ENCODE measurements at places on chromosomes 12 and 14.

DNA sequence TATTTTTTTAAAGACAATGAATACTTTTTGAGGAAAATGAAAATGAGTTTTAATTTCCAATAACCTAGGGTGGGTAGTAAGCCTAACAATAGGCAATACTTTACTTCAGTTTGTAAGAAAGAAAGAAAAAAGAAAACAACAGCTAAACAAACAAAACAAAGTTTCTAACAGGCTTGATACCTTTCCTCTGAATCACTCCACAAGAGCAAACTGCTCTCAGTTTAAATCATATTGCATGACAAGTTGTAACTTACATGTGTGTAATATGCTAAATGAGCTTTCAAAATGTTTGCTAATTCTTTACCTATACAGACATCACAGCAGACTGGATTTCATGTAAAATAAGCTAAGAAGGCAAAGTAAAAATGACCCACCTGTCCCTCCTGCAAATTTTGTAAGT, 6.7 kb upstream of the LMO3 start:
- DNase-seq, result no peak

DNA sequence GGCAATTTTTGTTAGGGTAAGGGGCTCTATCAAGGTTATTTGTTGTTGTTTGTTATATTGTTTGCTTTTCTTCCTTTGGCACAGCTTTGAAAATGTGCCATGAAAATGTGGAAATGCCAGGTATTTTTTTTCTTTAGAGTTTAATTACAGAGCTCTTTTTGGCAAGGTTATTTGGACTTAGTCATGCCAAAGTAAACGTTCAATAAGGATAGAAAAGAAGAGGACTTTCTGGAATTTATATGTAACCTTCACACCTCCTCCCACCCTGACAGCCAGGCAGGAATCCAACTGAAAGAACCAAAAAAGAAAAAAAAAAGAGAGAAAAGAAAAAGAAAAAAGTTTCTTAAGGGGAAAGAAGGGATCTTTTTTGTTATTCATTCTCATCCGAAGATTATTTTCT, 217.8 kb downstream of the KITLG start:
- no peak for DNase-seq

DNA sequence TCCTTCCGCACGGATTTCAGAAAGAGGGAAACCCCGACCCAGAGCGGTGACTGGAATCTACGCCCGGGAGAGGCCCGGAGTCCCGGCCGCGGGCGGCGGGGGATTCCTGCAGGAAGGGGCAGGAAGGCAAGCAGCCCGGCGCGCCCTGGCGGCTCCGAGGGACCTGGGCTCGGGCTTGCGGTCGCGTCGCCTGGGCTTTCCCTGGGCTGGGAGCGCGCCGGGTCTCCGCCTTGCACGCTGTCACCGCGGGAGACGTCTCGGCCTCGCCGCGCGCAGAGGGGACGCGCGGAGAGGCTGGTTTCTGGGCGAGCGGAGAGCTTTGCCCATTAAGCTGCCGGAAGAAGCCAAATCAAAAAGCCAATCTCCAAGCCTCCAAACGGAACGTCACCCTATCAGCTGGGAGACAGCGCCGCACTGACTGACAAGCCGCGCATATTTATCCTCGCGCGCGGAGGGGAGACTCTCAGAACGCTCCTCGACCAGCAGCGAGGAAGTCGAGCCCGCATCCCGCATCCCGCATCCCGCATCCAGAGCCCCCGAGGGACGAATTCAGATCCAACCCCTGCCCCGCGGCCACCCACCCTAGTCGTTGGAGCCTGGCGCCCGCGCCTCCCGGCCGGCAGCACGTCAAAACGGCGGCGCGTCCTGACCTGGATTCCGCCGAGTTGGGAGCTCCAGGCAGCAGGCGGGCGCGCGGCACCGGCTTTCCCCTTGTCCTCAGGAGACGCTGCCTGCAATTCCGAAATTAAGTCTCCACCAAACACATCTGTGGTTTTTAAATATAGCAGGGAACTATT, at the start of gene SLC8A3:
Gene SLC8A3 (minus strand): TSS at position 293 of the 797 bp plus-strand sequence. CDS start 20,529 bp downstream, outside the sequence.
- peak; percentile 75 for DNase-seq

DNA sequence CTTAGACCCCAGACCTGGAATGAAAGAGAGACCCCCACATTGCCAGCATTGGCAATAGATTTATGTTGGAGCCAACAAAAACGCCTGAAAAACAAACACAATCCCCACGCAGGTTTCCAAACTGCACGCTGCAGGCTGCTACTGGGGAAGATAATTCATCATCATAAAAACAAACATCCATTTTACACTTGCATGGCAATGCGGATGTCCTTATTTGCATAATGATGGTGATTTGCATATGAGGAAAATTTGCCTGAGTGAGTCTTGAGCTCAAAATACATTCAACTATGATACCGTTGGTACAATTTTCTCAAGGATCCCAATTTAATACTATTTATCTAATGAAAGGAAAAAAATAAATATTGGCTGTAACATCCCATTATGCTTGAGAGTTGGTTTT, 33.6 kb upstream of the TMEM132D start:
- DNase-seq, result no peak

- no peak for DNase-seq
Measured at GRCh38 chr12:113852264-113852663, 113.9 kb downstream of the RBM19 start.
